Activated CD8-positive, alpha-beta memory T cell treated with anti-CD3 and anti-CD28 coated beads, Interleukin-2, amount 10 ng/mL, durations not matched to agents 7 days and 5 days (primary cell): ENCODE measurements at places on chromosomes 7 and 10. TPM values are rescaled to one million over a fixed set of nuclear protein-coding genes. Genes with fewer than 3 reads are reported as not detected.

GRCh38 chr10:944034-944831 lies 12.7 kb upstream of the LARP4B start:
- H3K27me3 ChIP-seq: no peaks in the 10 kb centered on the region
- no peaks in the 10 kb centered on the region for H3K36me3 ChIP-seq
- no peak for DNase-seq
- peak overlapping the region; percentile 58 for H3K27ac ChIP-seq
- peaks cover 10% of the 10 kb centered on the region for H3K4me1 ChIP-seq

GRCh38 chr7:7035851-7036250 lies 146.5 kb upstream of the C1GALT1 start:
- H3K4me1 ChIP-seq: no peaks in the 10 kb centered on the region
- H3K27me3 ChIP-seq: peaks cover 18% of the 10 kb centered on the region
- no peak overlapping the region for H3K27ac ChIP-seq
- H3K36me3 ChIP-seq: no peaks in the 10 kb centered on the region
- no peak for DNase-seq
- no peak overlapping the region for H3K4me3 ChIP-seq

DNA sequence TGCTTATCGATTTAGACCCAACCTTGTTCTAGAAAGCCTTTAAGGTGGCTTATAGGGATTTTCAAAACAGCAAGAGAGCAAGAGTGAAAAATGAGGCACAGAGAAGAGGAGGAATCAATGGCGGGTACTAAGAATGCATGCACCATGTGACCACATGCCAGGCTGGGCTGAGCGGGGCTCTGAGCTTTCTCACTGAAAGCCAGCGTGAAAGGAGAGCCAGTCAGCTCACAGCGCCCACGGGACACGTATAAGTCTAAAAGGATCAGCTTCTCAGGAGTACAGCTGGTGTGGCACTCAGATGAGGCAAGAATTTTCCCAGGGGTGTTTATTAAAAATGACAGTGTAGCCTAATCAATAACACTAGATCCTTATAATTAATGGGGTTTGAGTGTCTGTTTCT lies 114.3 kb downstream of the SLIT1 start:
- DNase-seq: no peak
- H3K36me3 ChIP-seq: peaks cover 3% of the 10 kb centered on the region
- H3K4me1 ChIP-seq: peaks cover 12% of the 10 kb centered on the region
- H3K27ac ChIP-seq: no peak overlapping the region
- peaks cover 11% of the 10 kb centered on the region for H3K27me3 ChIP-seq
- no peak overlapping the region for H3K4me3 ChIP-seq

DNA sequence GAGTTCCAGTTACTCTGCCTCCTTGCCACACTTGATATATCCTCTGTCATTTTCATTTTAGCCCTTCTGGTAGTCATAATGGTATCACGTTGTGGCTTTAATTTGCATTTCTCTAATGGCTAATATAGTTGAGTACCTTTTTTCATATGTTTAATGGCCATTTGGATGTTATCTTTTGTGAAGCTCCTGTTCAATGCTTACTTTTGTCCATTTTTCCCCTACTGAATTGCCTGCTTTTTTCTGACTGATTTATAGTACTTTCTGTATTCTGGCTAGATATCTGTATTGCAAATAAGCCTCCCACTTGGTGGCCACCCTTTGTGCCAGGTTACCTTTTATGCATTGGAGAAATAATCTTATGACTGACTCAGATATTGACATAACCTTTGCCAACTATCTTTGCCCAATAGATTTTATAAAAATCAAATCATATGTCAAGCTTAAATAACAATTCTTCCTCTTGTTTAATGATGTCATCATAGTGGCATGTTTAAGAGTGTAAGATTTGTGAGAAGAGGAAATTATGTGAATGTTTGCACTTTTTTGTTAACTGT lies 50.6 kb downstream of the PRPF18 start:
- no peak for DNase-seq
- H3K27ac ChIP-seq: no peak overlapping the region
- no peak overlapping the region for H3K4me3 ChIP-seq
- H3K27me3 ChIP-seq: no peaks in the 10 kb centered on the region

DNA sequence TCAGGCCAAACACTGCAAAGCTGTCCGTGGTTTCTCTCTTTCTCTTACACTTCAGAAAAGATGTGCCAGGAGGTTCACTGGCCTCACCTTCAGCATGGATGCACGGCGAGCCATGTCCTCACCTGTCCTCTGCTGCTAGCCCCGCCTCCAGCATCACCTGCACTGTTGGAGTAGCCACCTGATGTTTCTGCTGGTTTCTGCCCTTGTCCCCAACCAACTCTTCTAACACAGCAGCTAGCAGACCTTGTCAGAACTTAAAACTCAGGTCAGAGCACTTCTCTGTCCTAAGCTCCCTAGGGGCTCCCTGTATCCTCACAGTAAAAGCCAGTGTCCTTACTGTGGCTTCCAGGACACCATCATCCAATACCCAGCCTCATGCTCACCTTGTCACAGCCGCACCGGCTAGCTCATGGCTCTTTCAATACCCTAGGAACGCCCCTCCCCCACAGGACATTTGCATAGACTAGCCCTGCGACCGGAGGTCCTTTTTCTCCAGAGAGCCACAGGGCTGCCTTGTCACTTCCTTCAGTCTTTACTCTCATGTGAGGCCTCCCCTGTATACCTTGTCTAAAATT lies 15.2 kb downstream of the PALD1 start:
- peaks cover 25% of the 10 kb centered on the region for H3K4me1 ChIP-seq
- peak; percentile 50 for DNase-seq
- H3K27ac ChIP-seq: peak overlapping the region; percentile 39
- H3K36me3 ChIP-seq: no peaks in the 10 kb centered on the region

DNA sequence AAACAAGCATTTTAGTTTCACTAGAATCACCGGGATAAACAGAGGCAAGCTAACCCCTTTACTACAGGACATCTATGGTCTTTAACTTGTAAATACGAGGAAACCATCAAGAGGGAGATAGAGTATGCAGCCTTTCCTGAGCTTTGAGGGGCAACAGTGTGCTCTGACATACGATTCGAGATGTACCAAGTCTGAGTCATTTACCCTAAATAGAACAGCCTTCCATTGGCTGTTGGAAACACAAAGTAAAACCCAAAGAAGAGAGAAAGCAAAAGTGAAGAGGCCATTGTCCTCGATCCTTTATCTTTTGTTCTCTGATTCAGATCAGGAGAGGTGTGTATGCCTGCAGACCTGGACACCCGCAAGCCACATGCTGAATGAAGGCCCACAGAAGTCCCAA lies 289.5 kb downstream of the KCNMA1 start:
- no peaks in the 10 kb centered on the region for H3K36me3 ChIP-seq
- H3K27ac ChIP-seq: no peak overlapping the region
- DNase-seq: no peak
- no peak overlapping the region for H3K4me3 ChIP-seq

DNA sequence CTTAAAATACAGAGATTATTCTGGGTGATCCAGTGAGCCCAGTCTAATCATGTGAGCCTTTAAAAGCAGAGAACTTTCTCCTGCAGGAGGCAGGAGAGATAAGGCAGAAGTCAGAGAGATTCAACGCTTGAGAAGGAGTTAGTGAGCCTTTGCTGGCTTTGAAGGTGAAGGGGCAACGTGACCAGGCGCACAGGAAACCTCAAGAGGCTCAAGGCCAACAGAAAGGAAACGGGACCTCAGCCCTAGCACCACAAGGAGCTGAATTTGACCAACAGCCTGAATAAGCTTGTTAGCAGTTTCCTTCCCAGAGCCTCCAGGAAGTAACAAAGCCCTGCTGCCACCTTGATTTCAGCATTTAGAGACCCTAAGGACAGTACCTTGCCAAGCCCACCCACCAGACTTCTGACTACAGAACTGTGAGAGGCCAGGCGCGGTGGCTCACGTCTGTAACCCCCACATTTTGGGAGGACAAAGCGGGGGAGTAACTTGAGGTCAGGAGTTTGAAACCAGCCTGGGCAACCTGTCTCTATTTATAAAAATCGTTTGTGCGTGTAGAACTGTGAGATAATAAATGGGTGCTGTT lies 87.3 kb upstream of the KAT6B start:
- H3K4me1 ChIP-seq: peaks cover 27% of the 10 kb centered on the region
- peak; percentile 83 for DNase-seq
- peak overlapping the region; percentile 93 for H3K27ac ChIP-seq
- no peaks in the 10 kb centered on the region for H3K36me3 ChIP-seq
- peak overlapping the region; percentile 60 for H3K4me3 ChIP-seq
- H3K27me3 ChIP-seq: no peaks in the 10 kb centered on the region

DNA sequence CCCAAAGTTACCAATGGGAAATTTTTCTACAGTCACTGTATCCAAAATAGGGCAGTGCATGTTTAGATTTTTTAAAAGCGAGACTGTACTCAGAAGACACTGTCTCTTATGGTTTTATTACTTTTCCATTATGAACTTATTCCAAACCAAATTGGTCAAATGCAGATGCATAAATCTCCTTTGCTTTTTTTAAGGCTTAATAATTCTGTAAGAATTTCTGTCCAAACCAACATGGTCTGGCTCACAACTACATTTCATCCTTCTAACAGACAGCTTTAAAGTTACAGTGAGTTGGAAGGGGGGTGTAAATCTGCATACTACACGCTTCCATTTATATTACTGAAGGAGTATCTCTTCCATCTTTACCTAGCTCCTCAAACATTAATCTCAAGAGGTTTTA lies 199.2 kb downstream of the SLC25A13 start:
- H3K4me1 ChIP-seq: no peaks in the 10 kb centered on the region
- H3K36me3 ChIP-seq: peaks cover 6% of the 10 kb centered on the region
- no peaks in the 10 kb centered on the region for H3K27me3 ChIP-seq
- H3K27ac ChIP-seq: no peak overlapping the region

GRCh38 chr7:45066409-45066808 lies 22.4 kb downstream of the NACAD start:
- no peaks in the 10 kb centered on the region for H3K27me3 ChIP-seq
- no peak for DNase-seq
- peaks cover 53% of the 10 kb centered on the region for H3K36me3 ChIP-seq
- H3K4me3 ChIP-seq: no peak overlapping the region
- no peak overlapping the region for H3K27ac ChIP-seq

DNA sequence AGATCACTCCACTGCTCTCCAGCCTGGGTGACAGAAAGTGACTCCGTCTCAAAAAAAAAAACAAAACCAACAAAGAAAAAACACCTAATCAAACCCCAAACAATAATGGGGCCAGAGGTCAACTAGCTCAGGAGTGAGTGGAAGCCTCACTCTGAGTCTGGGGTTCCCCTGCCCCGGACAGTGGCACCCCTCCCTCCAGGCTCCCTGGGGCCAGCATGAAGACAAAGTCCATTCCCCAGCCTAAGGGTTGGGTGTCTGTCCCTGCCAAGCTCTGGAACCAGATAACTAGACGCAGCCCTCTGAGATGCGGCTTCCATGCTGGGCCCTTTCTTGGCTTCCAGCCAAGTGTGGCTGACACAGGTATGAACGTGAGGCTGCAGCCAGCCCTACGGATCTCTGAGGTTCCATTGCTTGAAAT lies 1.7 kb upstream of the FUOM start:
- no peak overlapping the region for H3K27ac ChIP-seq
- H3K27me3 ChIP-seq: no peaks in the 10 kb centered on the region
- H3K4me3 ChIP-seq: no peak overlapping the region
- DNase-seq: no peak

DNA sequence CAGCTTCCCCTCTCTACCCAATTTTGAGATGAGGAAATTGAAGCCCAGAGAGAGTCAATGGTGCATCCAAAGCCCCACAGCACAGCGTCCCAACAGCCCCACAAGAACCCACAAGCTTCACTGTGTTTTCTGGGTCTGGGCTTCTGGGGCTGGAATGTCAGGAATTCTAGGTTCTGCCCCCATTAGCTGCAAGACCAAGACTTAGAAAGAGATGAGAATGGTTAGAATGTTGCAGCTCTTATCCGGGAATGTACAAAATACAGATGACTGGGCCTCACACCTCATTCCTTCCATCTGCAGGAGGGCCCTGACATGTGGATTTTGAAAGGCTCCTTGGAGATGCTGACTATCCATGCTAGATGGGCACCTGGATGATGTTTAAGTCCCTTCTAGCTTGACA lies 6.0 kb upstream of the SGPL1 start:
- DNase-seq: no peak
- no peaks in the 10 kb centered on the region for H3K36me3 ChIP-seq
- peaks cover 8% of the 10 kb centered on the region for H3K27me3 ChIP-seq
- H3K4me1 ChIP-seq: no peaks in the 10 kb centered on the region
- no peak overlapping the region for H3K4me3 ChIP-seq
- H3K27ac ChIP-seq: no peak overlapping the region

GRCh38 chr10:113705344-113705652 lies 25.6 kb downstream of the CASP7 start:
- DNase-seq: no peak
- H3K36me3 ChIP-seq: peaks cover 21% of the 10 kb centered on the region
- no peak overlapping the region for H3K27ac ChIP-seq
- H3K4me3 ChIP-seq: no peak overlapping the region
- H3K27me3 ChIP-seq: no peaks in the 10 kb centered on the region
- peaks cover 33% of the 10 kb centered on the region for H3K4me1 ChIP-seq

DNA sequence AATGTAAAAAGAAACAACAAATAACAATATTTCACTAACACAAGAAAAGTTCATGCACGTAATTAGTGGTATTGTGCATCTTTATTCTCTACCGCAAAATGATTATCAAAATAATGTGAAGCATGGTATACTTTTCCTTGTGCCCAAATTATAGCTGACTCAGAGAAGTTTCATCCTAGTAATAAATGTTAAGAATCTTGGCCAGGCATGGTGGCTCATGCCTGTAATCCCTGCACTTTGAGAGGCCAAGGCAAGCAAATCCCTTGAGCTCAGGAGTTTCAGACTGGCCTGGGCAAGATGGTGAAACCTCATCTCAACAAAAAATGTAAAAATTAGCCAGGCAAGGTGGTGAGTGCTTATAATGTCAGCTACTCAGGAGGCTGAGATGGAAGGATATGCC lies 105.0 kb downstream of the KMT2C start:
- H3K4me1 ChIP-seq: peaks cover 9% of the 10 kb centered on the region
- no peak overlapping the region for H3K27ac ChIP-seq
- no peak overlapping the region for H3K4me3 ChIP-seq
- no peak for DNase-seq
- no peaks in the 10 kb centered on the region for H3K27me3 ChIP-seq

- DNase-seq: peak; percentile 61
- peak overlapping the region; percentile 18 for H3K4me3 ChIP-seq
- no peaks in the 10 kb centered on the region for H3K27me3 ChIP-seq
- peaks cover 19% of the 10 kb centered on the region for H3K36me3 ChIP-seq
- peak overlapping the region; percentile 78 for H3K27ac ChIP-seq
- peaks cover 50% of the 10 kb centered on the region for H3K4me1 ChIP-seq
Measured at GRCh38 chr10:61786728-61787127, 114.8 kb upstream of the ARID5B start.

The ANKRD30A gene
- not detected for total RNA-seq

The PLXDC2 gene
- 0.05 TPM for total RNA-seq

The AASS gene
- total RNA-seq: 1.7 TPM
